ENCODE measurements at places on chromosomes 7 and 10.

GRCh38 chr7:29090836-29091601, 55.3 kb downstream of the CPVL start:
- no peak for DNase-seq

- DNase-seq = peak; percentile 84
Observed at GRCh38 chr10:5775685-5776084, 37.5 kb downstream of the GDI2 start.

DNA sequence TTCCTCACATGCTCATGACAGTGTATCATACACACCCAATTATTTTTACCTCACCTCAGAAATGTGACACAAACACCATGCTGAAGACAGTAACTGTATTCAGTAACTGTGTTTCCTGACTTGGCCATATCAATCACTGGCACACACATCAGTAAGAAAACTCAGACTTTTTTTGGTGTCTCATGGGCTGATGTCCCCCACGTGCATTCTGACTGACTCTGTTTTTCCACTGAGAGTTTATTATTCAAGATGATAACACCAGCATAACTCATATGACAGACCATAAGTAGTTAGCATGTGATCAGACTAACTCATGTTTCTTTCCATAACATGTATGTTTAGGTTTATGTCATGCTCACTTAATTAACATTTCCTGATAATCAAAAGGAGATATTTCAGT, 124.8 kb downstream of the CD36 start:
- no peak for DNase-seq

DNA sequence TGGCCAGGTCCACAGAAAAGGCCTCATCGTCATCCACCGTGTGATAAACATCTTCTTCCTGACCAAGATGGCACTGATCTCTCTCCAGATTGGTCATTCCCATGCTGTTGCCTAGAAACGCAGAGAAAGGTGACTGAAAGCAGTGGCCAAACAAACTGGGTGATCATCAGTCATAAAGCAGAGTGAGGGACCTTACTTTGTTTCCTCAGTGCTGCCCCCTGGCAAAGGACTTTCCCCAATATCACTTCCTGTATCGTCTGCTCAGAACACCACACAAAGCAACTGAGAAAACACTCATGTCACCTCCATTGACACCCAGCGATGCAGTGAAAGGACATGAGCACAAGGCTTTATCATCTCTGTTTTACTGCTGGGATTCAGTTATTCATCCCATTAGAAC, 40.0 kb upstream of the TM9SF3 start:
- no peak for DNase-seq

GRCh38 chr10:65701168-65701776, 1224.6 kb upstream of the LRRTM3 start:
- no peak for DNase-seq

DNA sequence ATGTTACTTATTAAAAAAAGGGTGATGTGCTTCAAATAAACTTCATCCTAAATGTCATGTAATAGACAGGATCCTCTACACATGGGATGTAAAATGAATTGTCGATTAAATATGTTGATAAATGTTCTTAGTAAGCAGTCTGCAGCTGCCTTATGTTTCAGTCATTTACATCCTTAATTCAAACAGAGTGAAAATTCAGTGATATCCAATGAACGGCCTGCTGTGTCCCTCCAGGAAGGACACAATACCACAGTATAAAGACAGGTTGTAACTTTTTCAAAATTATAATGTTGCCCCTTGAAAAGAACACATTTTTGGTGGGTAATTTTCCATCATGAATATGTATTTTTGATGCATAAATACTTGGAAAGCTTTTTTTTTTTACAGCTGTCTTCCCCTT, 266.5 kb upstream of the SEMA3A start:
- DNase-seq = no peak

GRCh38 chr10:131728286-131729228, 172.3 kb upstream of the PPP2R2D start:
- DNase-seq = no peak

GRCh38 chr10:109902992-109903947, 20.0 kb downstream of the XPNPEP1 start:
- no peak for DNase-seq

DNA sequence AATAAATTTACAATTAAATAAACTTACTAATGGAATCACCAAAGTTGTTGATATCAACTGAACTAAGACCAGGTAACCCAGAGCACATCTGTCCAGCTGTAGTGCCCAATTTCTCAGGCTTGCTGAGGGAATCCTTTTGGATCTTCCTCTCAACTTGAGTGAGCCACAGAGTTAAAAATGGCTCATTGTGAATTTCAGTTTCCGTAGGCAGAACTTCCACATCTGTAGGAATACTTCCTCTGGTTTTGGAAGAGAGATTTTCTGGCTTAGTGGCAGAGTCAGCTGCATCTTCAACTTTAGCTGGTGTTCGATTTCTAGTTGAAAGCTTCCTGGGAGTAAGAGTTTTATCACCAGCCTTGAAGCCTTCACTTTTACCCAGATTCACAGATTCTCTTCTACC, 11.3 kb downstream of the MKI67 start:
- no peak for DNase-seq

- no peak for DNase-seq
Observed at GRCh38 chr7:155166673-155167370, 96.7 kb downstream of the HTR5A start.

DNA sequence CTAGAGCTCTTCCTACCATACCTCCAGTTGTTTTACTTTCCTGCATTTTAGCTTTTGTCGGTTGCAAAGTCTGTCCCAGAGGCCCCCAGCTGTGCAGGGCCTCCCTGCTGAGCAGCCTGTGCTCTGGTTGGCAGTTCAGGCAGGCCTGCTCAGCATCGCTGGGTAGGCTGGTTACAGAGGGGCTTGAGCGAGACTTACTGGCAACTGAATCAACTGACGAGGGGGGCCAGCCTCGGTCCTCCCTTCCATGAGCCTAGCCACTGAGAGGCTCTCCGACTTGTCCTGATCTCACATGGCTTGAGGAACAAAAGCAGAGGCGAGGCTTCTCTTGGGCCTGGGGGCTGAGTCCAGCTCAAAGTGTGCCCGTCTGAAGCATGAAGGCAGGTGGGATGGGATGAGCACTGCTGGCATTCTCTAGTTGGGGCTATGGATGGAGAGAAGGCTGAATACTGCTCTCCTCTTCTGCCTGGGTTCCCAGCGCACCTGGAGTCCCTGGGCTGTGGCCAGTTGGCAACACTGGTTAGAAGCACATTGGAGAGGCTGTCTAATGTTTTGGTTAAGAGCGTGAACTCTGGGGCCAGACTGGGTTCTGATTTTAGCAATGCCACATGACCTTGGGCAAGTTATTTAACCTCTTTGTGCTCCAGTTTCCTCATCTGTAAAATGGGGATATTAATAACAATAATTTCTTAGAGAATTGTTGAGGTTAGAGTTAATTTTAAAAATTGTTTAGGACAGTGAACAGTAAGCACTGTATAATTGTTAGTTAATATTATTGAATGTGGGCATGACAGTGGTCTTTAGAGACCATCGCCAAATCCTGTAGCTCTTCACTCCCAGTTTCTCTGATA, 6.9 kb upstream of the SFRP5 start:
- no peak for DNase-seq

DNA sequence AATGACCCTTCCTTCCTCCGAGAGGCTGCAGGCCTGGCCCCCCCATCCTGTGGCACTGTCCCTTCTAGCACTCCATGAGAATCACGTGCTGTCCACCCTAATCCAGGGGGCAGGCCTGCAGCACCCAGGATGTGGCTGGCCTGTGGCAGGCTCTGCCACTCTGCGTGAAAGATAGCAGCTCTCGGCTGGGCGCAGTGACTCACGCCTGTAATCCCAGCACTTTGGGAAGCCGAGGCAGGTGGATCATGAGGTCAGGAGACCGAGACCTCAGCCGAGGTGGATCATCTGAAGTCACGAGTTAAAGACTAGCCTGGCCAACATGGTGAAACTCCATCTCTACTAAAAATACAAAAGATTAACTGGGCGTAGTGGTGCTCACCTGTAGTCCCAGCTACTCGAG, 18.9 kb upstream of the LFNG start:
- DNase-seq = no peak

GRCh38 chr10:99461230-99461629, 30.8 kb upstream of the GOT1 start:
- no peak for DNase-seq

DNA sequence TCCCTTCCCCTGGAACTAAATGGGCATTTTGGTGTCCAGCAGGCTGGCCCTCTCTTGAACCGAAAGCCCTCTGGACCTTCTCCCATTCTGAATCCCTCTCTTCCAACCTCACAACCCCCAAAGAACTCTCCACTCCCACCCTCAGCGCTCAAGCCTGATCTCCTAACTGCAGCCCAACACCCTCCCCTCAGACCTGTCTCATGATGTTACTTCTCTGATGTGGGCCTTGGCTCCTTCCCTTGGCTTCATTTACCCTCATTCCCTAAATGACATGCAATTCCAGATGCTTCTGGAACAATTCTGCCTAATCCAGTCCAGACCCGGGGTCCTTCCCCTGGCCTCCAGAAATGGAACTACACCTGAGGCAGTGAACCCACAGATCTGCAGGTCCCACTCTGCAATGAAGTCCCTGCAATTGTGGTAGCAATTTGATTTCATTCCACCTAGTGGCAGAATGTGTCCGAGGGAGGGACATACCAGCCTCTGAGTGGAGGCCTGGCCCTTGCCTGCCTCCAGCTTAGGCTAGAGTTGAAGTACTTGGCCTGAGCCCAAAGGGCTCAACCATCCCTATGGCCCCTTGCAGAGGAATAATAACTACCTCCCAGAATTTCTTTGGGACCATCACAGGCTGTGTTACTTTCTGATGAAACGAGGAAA, 4.1 kb upstream of the CEP41 start:
- DNase-seq = no peak

- no peak for DNase-seq
Observed at GRCh38 chr7:73577627-73578341, 595 bp downstream of the TBL2 start.

- DNase-seq = no peak
Observed at GRCh38 chr10:30057421-30057841, 2.0 kb downstream of the JCAD start.

DNA sequence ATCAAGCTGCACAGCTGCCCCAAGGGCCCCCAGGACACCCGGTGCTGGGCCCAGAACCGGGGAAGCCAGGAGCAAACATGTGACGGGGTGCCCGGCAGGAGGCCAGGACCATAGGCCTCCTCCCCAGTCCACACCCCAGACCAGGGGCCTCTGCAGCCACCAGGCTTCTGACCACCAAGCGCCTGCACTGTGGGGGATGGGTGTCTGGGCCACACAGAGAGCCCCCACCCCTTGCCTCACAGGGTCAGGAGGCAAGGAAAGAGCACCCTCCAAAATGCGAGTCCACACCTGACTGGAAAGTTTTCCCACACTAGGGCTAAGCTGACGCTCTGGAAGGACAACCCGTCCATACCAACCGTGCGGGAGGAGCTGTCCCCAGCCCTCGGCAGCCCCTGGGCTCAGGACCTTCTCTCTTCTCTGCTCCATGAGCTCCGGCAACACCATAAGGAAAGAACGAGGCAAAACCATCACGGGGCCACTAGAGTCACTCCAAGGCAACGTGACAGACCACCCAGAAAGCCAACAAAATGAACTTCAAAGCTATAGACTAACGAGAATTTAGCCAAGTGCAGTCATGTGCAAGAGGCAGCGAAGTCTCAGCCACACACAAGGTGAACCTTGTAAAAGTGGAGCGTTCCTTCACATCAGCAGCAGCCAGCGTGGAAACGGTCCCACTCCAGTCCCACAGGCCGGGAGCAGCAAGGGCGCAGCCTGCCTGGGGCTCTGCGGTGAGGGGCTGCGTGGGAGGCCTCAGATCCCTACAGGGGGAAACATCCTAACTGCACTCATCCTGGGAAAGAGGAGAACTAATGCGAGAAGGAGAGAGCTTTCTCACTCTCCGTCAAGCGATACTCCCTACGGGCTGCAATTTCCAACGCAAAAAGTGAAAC, 5.1 kb downstream of the STK32C start:
- DNase-seq = no peak

DNA sequence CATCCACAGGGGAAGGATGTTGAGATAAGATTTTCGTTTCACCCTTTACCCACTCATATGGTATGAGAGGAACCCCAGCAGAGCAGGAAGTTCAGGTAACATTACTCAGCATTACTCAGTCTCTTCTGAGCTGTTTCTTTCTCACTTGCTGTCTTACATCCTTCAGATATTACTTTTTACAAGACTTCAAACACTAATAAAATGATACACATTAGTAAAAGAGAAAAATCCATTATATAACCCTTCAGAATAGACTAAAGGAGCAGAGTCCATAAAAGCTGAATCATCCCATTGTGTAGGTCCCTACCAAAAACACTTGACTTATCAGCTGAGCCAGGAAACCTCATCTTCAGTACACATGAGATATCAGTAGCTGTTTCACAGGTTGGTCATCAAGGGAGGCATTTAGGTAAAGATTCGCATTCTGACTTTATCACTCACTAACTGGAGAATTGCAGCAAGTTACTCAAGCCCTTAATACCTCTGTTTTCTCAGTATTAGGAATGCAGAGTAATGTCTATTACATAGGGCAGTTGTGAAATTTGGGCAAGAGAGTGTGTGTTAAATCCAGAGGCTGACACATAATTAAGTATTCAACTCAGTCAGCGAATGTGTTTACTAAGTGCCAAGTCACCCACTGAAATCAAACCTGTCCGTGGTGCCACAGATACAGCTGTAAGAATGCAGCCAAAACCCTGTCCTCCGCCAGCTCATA, 44.7 kb downstream of the KLF6 start:
- DNase-seq = peak; percentile 42

- no peak for DNase-seq
Observed at GRCh38 chr7:7664291-7664690, 23.7 kb downstream of the UMAD1 start.

- DNase-seq = no peak
Observed at GRCh38 chr10:75028748-75029147, 82.7 kb upstream of the SAMD8 start.

DNA sequence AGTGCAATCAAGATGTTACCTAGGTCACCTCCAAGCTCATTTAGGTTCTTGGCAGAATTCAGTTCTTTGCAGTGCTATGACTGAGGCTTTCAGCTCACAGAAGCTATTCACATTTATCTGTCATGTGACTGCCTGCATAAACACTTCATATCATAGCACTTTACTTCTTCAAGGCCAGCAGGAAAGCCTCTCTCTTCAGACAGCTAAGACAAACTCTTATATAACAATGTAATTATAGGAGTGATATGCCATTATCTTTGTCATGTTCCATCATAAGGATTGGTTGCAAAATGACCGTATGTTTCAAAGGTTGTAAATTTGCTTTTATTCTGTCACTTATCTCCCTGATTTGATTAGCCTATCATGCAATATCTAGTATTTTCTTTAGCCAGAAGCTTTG, 78.8 kb upstream of the TMEM196 start:
- no peak for DNase-seq

Measured in stimulated activated CD4-positive, alpha-beta T cell treated with anti-CD3 and anti-CD28 coated beads, Interleukin-1b, Interleukin-23, amount 100 ng/mL, for 48 hours (primary cell).